Stimulated activated CD8-positive, alpha-beta memory T cell treated with anti-CD3 and anti-CD28 coated beads, Interleukin-7, amount 100 ng/mL, for 24 hours (primary cell): ENCODE measurements at places on chromosomes 12 and 14.

DNA sequence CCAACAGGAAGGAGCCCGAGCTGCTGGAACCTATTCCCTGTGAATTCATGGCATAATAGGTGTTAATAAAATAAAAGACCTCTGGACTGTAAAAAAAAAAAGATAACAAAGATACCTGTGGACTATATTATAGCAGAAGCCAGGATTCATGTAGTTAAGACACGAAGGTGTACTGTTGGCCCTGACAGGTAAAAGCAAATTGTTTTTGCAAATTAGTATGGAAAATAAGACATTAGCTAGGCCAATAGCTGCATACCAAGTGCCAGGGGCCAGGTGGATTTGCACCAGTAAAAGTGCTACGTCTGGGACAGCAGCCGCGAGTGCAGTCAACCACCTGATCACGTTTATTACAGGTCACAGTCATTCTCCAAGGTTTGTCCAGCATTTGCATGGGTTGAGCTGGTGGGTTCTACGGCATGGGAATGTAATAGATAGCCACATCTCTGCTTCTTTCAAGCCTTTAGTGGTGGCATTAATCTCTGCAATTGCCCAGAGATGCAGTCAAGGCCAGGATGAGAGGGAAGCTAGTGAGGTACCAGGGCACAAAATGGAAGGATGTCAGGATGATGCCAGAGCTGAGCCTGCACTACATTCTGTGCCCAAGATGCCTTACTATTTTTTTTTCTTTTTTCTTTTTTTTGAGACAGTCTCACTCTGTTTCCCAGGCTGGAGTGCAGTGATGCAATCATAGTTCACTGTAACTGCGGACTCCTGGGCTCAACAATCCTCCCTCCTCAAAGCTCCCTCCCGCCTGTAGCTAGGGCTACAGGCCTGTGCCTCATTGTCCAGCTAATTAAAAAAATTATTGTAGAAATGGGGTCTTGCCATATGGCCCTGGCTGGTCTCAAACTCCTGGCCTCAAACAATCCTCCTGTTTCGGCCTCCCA, 26.3 kb downstream of the TNFAIP2 start:
- no peak for DNase-seq

DNA sequence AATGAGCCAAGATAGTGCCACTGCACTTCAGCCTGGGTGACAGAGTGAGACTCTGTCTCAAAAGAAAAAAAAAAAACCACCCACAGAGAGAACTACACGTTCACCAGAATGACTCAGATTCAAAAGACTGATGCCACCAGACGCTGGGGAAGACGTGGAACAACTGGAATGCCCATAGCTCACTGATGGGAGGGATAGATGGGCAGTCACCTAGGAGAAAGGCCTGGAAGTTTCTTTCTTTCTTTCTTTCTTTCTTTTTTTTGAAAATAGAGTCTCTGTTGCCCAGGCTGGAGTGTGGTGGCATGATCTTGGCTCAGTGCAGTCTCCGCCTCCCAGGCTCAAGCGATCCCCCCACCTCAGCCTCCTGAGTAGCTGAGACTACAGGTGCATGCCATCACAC, 10.0 kb upstream of the KLC1 start:
- DNase-seq: no peak

DNA sequence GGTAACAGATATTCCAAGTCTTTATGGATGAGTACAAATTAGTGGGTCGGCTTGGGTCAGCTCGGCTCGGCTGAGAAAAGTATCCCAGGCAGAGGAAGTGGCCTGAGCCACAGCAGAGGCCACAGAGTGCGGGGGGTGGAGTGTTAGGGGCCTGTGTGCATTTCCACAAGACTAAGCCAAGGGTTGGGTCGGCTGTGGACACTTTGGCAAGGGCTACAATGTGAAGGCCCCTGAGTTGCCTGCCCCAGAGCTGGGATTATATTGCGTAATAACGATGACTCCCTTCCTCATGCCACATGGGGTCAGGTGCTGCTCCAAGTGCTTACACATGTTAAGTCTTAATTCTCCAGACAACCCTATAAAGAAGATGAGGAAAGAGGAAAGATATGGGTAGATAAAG, 11.4 kb downstream of the EVL start:
- no peak for DNase-seq

DNA sequence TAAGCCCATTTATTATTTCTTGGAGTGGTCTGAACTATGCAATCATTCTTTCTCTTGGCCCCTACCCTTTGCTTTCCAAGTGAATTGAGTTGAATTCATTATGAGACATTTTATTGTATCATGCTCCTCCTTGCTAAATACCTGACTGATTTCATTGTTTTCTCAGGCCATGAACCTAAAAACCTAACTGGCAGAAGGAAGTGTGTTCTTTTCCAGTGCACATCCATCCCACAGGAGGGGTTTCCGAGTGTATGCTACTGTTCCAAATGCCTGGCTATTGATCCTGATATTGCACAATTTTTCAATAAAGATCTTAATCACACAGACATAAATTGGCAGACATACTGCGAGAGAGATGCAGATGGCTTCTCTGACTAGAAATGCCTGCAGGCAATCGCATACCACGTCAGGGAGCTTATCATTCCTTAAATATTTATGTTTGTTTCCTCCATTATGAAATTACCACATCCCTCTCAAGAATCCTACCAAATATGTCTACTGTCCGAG, 162.2 kb upstream of the EGLN3 start:
- no peak for DNase-seq

GRCh38 chr12:109110988-109111495, 5.3 kb upstream of the ACACB start:
- DNase-seq: peak; percentile 17

DNA sequence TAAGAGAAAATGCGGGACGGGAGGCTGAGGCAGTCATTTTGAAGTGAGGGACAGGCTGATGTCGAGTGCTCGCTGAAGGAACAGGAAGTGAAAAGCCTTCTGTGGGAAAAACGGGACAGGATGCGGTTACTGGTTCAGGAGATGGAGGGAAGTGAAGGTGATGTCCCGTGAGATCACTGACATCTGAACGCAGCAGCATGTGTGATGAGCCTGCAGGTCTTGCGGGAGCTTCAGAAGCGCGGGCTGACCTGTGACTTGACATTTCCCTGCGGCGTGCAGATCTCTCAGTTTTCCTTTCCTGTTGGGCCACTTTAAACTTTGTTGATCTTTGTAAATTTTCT, 77.8 kb downstream of the DDX51 start:
- DNase-seq: peak; percentile 3

DNA sequence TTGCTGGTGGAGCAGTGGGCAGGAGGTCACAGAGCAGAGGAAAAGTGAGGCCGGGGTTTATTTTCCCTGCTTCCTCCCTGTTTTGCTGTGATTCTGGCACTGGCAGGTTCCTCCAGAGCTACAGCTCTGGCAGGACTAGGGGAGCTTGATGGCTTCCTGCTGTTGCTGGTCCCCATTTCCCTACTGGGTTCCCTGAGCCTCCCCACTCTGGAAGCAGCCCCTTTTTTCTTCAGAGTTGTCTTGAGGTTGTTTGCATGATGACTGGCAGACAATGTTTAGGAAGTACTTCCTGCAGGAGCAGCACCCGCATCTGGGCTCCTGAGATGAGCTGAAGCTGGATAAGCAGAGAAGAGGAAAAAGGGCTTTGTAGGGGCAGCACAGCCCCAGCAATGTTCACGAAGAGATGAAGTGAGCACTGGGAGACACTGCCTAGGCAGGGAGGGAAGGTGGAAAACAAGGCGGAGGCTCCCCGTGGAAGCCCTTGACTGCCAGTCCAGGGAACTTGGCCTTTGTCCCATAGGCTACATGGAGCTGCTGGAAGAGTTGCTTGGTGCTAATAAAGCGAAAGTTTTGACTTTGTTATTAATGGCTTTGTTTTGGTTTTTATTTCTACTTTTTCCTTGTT, 126.9 kb downstream of the SLC38A6 start:
- DNase-seq: no peak

GRCh38 chr14:65954942-65955341, 531.2 kb upstream of the CCDC196 start:
- DNase-seq: no peak

DNA sequence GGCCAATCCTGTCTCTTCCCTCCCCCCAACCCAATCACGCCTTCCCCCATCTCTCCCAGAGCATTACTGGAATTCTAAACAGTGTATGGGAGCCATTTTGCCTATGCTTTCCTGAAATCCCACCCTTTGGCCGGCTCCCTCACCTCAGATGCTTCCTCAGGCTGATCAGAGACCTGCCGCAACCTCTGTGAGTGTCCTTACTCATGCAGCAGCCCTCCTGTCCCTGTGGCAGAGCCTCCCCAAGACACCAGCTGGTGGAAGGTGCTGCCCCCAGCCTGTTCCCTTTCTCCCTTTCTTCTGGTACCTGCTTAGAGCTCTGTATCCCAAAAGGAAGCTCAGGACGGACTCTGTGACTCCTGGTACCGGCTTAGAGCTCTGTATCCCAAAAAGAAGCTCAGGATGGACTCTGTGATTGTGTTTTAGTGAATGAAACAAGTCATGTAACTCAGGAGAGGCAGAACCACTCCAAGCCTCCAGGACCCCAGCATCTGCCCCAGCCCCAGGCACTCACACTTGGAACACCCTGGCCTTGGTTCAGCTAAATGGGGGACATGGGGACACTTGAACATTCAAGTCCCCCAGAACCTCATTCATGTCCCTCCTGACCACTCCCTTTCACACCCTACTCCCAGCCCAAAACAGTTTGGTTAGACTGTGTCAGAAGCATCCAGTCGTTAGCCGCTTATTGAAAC, 29.3 kb upstream of the RIN3 start:
- no peak for DNase-seq

DNA sequence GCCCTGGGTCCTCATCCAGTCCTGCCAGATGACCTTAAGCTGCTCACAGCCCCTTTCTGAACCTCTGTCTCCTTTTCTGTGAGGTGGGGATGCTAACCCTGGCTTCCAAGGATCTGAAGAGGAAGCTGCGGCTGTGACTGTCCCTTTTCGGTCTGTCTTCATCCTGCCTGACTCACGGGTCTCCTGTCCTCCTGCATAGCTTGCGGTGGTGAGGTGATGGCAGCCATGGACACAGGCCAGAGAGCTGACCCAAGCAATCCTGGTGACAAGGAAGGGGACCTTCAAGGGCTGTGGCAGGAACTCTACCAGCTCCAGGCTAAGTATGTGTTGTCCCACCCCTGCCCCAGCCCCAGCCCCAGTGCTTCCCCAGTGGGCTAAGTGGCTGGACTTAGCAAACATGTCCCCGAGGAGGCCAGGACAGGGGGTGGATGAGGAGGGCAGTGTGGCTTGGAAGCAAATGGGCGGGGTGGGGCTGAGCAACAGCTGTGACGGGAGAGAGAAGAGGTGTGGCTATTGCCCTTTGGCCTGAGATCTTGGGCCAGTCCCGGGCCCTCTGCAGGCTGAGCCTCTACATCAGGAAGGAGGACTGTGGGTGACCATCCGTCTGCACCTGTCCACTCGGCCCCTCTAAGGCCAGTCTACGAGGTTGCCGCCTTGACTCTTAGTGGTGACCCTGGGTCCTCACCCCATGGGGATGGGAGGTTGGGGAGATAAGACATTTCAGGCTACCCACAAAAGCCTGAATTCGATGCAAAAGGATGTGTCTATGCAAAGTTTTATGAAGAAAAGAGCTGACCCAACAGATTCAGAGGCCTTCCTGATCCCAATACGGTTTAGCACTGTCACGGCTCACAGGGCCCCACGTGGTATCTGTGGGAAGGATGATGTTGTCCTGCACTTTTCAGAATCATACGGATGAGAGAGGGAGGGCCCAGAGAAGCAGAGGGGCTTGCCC, 1.1 kb downstream of the CCDC197 start:
- DNase-seq: no peak

DNA sequence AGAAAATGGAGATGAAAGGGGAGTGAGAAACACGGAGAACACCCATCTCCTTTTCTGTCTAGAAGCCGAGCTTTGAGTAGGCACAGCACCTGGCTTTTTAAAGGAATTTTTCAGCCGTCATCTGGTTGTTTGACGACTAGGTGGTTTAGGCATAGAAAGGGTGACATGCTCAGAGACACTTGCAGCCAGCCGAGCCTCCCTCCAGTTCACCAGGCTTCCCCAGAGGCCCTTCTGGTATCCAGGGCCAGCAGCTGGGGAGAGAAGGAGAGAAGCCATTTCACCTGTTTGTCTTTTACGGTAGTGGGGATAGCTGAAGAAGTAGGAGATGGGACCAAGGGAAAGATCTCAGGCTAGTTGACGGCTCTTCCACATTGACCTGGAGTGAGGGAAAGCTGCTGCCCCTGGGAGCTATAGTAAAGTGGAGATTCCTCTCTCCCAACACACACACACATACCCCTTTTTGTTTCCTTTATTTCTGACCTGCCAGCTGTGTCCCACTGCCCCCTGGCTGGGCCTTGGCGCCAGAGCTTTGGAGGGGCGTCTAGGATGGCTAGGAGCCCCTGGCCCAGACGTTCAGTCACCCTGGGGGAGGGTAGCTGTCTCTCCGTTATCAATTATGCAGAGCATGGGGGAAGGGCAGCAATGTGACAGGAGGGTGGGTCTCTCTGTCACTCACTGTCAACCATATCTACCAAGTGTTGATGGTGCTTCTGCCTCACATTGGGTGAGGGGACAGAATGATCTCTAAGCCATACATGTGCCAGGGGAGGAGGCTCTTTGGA, 5.5 kb downstream of the MAP3K12 start:
- DNase-seq: no peak

DNA sequence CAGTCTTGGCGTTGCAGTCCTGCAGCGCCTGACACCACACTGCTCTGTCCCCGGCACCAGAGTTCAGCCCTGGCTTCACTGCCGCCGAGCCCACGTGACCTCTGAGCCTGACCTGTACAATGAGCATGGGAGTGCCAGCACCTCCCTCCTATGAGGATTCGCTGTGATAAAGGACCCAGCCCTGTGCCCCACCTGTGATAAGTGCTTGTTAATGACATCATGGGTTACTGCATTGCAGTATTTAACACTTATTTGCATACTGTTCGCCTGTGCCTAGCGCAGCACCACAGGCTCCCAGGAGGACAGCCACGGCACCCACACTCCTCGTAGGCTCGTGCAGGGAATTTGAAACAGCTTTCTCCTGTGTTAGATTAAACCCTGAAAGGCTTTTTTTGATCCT, 118.2 kb upstream of the GSC start:
- no peak for DNase-seq

DNA sequence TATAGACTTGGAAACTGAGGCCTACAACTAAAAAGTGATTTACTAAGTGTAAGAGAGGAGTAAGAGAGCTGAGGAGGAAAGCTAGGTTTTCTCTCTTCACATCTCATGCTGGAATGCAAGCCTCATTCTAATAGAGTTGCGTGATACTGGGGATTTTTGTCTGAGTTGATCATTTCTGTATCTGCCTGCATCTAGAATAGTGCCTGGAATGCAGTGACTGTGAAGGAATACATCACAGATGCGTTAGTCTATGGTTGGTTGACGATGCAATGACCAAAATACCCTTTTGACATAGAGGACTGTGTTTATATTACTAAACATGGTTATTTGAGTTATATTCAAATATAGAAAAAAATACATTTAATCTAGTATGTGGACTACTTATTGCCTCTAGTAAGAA, 9.2 kb upstream of the TMEM117 start:
- no peak for DNase-seq

DNA sequence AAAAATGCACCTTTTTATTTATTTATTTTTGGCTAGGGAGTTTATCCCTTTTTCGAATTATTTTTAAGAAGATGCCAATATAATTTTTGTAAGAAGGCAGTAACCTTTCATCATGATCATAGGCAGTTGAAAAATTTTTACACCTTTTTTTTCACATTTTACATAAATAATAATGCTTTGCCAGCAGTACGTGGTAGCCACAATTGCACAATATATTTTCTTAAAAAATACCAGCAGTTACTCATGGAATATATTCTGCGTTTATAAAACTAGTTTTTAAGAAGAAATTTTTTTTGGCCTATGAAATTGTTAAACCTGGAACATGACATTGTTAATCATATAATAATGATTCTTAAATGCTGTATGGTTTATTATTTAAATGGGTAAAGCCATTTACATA, 14.9 kb upstream of the SNAPC1 start:
- no peak for DNase-seq
